Iris pigment epithelial cell (primary cell): ENCODE measurements at places on chromosomes 7 and 10.

DNA sequence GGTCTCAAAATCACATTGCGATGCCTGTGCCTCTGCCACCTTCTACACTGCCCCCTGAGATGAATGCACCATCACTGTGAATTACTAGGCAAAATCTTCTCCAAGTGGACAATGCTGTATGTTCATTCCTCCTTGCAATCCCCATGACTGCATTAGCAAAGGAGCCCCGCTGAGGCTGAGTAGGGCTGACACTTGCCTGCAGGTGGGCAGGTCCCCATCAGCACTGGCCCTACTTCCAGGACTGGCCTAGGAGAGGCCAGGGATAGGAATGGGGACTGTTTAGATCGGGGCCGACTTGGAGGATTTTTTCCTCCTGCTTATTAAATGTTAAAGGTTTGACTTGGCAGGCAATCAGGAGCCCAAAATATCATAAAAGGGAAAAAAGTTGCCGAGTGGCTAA is 127.0 kb upstream of the TCF7L2 start:
- DNase-seq, result no peak

- peak; percentile 51 for DNase-seq
Measured at GRCh38 chr10:69742928-69743602, 58.6 kb upstream of the COL13A1 start.

DNA sequence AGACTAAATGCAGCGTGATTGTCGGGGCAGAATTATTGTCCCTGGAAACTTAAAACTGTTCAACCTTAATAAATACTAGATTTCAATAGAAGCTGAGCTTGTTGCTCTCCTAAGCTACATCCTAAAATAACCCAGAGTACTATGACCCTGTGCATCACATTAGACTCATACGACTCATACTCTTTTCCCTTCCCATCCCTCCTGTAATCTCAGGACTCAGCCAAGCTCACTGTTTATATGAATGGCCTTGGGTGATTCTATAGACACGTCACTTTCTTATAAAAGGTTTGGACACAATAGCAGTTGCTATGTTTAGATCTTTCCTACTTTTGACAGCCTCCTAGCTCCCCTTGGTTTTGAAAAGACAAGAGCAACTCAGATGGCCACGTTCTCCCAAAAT is 17.2 kb downstream of the TCF7L2 start:
- DNase-seq, result peak; percentile 69

- DNase-seq, result peak; percentile 68
Measured at GRCh38 chr7:131370523-131370968, 42.9 kb downstream of the MKLN1 start.

DNA sequence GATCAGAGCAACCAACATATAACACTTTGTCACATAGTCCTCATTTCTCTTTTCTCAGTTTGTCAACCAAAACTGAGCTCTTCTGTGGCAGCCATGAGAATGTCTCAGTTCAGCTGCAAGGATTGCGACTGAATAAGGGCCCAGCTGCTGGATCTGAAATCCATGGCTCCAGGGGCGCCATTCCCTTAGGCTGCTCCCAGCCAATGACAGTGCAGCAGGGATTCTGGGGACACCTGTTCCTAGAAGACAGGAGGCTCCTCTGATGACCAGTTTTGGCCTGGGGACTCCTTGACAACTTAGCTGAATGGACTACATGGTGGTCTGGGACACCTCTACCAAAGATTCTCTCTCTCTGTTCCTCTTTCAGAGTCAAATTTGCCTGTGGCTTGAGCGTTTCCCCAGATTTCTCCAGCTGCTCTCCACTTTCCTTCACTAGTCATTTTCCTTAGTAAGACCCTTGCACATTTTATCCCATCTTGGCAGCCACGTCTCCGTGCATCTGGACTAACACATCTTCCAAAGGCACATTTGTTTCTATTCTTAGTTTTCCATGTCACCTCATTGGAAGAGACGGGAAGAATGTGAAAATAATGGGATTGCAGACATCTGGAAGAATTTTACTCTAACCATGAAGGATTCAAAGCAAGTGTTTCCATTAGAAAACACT is 28.1 kb upstream of the KIF5B start:
- DNase-seq, result no peak

GRCh38 chr10:24041834-24042233 is 167.1 kb upstream of the KIAA1217 start:
- no peak for DNase-seq

DNA sequence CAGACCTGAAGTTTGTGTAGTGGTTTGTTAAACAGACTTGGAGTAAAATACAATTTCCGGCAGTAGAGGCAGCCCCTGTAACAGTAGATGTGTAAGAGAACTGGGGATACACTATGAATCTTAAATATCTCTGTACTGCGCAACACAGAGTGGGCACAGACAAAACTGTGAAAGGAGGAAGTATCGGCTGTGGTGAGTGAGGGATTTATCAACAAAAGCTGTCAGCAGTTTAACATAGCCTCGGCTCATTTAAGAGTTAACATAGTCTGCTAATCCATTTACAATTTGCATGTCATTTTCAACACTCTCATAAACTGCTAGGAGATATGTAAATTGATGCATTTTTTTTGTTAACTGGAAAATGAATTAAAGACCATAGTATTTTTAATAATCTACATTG is 225.2 kb downstream of the ZWINT start:
- DNase-seq, result no peak

DNA sequence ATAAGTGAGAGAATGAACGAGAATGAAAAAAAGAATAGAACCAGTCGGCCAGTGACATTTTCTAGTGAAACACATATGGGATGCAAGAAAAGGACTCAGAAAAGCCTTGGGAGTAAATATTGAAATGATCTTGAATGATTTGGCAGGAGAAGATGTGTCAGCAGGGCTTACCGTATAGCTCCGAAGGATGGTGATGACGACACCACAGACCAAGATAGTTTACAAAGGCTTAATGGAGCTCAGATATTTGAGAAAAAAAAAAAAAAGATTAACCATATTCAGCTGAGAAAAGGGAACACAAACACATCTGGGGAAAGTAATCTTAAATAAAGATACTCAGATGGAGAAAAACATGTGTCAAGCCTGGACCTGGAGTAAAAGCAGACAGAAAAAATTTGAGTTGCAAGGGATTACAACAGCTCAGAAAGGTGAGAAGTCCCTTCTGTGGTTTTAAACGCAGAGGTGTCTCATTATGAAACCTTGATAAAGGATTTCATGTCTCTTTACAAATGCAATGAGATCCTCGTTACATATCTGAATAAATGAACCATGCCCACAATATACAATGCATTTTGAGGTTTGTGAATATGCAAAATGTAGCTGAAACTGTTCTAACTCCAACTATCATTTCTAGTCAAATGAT is 36.0 kb downstream of the DNAJB9 start:
- peak; percentile 50 for DNase-seq

- DNase-seq, result no peak
Measured at GRCh38 chr7:157550300-157551275, 213.8 kb downstream of the DNAJB6 start.

DNA sequence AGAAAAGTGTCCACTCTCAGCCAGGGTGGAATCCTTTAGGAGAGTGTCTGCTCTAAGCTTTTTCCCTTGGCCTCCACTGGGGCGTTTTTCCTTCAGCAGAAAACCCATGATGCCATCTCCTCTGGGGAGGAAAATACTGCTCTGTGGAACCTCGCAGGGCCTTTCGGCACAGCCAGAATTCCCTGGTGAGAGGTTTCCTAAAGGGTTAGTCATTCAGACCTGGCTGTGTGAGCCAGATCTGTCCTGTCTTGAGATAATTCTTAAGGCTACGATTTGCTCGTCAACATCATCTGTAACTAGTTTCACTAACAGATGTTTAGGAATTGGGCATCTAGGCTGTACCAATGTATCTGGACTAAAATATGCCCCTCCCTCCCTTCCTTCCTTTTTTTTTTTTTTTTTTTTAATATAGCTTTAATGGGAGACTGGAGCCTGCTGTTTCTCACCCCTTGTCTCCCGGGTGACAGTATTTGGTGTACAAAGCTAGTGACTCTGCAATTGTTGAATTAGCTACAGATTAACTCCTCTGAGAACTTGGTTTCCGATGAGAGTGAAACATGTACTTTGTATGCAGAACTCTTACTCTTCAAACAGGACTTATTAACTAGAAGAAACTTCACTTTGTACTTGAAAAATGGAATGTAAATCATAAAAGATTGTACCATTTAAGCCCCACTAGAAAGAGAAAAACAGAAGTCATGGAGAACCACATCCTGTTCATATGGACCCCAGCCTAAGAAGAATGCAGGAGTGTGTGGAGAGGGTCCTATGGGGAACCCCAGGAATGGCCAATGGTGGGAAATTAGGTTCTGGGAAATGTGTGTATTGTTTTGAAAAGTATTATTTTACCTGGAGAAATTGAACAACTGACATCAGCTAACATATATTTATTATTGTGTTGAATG is 230.9 kb downstream of the CAMK1D start:
- no peak for DNase-seq
